ENCODE measurements at places on chromosomes 7 and 10. TPM values are rescaled to one million over a fixed set of nuclear protein-coding genes. Genes with fewer than 3 reads are reported as not detected.

Gene ZSCAN25
- 14.8 TPM for total RNA-seq

Gene CHST12
- total RNA-seq, result 3.5 TPM

Gene TMEM176B
- total RNA-seq, result 5.8 TPM

Gene SLC26A5
- 0.46 TPM for total RNA-seq

Gene GCK
- 13.8 TPM for total RNA-seq

Gene SFXN2
- total RNA-seq, result 7.6 TPM

Gene XRCC2
- 4.6 TPM for total RNA-seq

Gene TEX47
- total RNA-seq, result not detected

Gene CCL24
- total RNA-seq, result not detected

Gene LIPK
- total RNA-seq, result not detected

Gene TMEM270
- not detected for total RNA-seq

Gene AMPH
- total RNA-seq, result 61.6 TPM

Gene NANOS1
- 15.7 TPM for total RNA-seq

Gene SPOCK2
- total RNA-seq, result 207 TPM

Gene FAM241B
- 33.4 TPM for total RNA-seq

Gene NOD1
- total RNA-seq, result 2.5 TPM

Gene GPR15LG
- not detected for total RNA-seq

Gene NOS3
- total RNA-seq, result 2.5 TPM

Gene C7orf33
- total RNA-seq, result not detected

Gene MMP21
- 0.46 TPM for total RNA-seq

Gene FAM25A
- not detected for total RNA-seq

Gene STEAP1
- total RNA-seq, result 1.2 TPM

Gene FAM237B
- 0.23 TPM for total RNA-seq

Gene POMZP3
- total RNA-seq, result 5.1 TPM

Gene NEUROD6
- 4.2 TPM for total RNA-seq

Gene SPDYE11
- not detected for total RNA-seq

Gene STOX1
- total RNA-seq, result 15.7 TPM

Gene OR2A1
- total RNA-seq, result not detected

Gene SAP25
- total RNA-seq, result not detected

Gene LOXL4
- 0.46 TPM for total RNA-seq

Gene SLC26A3
- total RNA-seq, result not detected

Gene CEP55
- 4.6 TPM for total RNA-seq

Gene KCNIP2
- 17.1 TPM for total RNA-seq

Gene AOAH
- total RNA-seq, result 5.3 TPM

Gene TMEM236
- total RNA-seq, result 0.23 TPM
